ENCODE measurements at places on chromosomes 11 and 22.
A peak's percentile ranks its signal among the peaks of the same experiment; 100 is the strongest.

DNA sequence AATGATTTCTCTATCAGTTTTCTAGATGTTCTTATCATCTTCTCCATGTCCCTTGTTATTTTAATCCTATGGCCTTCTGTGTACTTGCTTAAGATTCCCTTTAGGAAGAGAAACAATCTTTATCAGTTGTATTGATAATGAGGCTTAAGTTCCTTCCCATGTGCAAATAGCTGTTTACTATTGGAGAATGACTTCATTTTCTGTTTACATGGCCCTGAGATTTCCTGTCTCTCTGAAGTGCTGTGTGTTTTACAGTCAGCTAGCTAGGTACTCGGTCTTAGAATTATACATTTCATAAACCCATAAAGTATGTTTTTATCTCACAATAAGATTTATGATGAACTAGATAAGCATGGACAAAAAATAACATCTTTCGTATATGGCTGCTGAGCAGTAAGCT, 67.5 kb upstream of the CCDC179 start:
- DNase-seq = no peak

DNA sequence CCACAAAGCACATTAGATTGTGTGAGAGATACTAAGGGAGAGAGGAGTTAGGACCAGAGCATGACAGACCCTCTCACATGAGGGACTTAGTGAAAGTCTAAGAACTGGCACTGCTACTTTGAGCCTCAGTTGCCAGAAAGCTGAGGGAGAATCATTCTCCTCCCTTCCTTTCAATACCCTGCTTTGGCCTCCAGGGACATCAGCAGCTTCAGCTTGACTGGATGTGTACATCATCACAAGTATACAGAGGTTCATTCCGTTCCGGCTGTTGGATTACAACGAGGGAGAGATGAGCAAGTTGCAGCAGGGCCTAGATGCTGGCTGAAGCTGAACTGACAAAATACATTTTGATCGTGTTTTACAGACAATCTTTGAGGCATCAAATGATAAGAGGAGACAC, 15.7 kb upstream of the ANO5 start:
- no peak for DNase-seq

DNA sequence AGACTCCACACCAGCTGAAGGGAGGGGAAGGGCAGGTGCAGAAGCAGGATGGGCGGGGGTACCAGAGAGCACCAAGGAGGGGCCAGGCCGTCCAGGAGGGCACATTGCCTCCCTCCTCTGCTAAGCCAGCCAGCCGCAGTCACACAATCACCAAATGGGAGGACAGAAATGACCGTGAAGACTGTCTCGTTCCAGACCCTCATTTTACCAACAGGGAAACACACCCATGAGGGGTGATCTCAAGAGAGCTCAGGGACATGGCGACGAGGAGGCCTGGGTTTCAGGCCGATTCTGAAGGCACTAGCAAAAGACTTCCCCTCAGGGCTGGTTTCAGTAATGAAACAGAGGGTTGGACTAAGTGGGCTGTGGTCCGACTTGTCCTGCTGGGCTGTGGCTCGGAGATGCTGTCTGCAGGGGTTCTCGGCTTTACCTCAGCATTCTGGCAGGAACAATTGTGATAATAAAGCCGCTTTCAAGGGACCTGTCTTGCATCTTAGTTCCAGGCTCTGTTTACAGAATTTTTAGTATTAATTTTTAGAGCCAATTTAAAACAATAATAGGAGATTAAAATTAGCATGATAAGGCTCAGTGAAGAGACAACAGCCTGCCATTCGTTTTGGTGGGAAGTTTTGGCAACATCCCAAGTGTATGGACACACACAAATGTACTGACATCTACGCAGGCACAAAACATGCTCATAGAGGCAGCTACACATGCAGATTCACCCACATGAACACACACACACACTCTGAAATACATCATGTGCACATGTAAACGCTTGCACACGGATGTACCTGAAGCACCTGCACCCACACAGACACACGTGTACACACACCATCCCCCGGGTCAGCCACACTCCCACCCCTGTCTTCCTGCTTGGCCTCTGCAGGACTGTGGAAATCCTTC, 2.0 kb upstream of the B3GAT1 start:
- no peak for DNase-seq

GRCh38 chr22:49404020-49404419, 423.7 kb downstream of the BRD1 start:
- no peak for DNase-seq

GRCh38 chr11:117976445-117976844, 9.7 kb upstream of the IL10RA start:
- no peak for DNase-seq

- DNase-seq = no peak
These were observed 59.7 kb downstream of the LRP5 start for GRCh38 chr11:68372114-68372513.

GRCh38 chr11:86735451-86736290, 63.3 kb upstream of the ME3 start:
- DNase-seq = peak; percentile 78

DNA sequence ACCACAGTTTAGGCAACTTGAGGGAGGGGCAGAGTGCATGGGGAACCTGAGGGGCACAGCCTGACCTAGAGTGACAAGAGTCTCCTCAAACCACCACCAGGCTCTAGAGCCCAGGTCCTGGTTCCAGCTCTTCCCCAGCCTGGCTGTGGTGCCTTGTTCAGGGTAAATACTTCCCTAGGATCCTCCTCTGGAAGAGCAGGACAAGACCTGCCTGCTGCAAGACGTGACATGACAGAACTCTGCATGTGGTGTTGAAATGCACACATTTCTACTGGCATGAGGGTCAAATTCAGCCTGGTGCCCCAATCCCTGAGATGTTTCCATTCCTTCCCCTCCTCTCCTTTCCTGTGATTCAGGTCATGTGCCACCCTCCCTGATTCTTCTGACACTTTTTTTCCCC, 3.3 kb downstream of the SEC14L2 start:
- no peak for DNase-seq

DNA sequence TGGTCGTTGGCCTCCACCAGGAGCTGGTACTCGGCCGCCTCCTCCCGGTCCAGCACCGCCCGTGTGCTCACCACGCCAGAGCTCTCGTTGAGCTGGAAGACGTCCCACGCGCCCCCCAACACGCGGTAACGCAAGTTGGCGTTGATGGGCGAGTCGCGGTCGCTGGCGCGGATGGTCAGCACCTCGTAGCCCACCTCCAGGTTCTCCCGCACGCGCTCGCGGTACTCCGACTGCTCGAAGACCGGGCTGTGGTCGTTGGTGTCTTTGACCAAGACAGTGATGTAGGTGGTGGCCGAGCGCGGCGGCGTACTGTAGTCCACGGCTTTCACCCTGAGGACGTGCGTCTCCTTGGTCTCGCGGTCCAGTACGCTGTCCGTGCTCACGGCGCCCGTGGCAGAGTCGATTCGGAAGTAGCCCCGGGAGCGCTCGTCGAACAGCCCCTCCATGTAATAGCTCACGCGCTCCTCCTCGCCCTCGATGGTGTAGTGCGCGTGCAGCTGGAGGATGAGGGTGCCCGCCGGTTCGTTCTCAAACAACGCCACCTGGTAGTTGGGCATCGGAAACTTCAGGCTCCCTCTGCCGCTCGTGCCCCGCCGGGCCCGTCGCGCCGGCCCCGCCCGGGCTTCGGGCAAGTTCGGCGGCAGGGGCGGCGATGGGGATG, 1.4 kb downstream of the CELSR1 start:
- DNase-seq = no peak

GRCh38 chr11:83139310-83139709, 17.6 kb upstream of the PCF11 start:
- no peak for DNase-seq

DNA sequence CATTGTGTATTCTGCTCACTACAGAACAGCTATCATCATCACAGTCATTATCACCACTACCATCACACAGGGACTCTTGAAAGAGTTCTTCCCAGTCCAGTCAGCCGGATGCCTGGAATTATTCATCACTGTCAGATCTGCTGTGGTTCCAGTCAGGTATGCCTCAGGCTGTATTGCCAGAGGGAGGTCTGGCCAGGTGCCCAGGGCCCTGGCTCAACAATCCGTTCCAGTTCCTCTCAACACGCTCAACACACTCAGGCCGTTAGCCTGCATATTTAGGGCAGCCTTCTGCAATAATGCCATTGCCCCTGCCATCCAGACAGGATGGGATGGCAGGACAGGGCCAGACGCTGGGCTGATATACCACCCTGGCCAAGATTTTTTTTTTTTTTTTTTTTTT, 28.6 kb upstream of the RASL10A start:
- DNase-seq = no peak

GRCh38 chr11:5928811-5929210, 13.2 kb upstream of the OR56A3 start:
- no peak for DNase-seq

GRCh38 chr11:72833811-72834493, 19.7 kb downstream of the ATG16L2 start:
- no peak for DNase-seq

Measured in endothelial cell of umbilical vein (primary cell).